NCI-H1694 treated with DMSO at 0.1 percent for 48 hours (cell line): ENCODE measurements at places on chromosomes 5 and 9.

DNA sequence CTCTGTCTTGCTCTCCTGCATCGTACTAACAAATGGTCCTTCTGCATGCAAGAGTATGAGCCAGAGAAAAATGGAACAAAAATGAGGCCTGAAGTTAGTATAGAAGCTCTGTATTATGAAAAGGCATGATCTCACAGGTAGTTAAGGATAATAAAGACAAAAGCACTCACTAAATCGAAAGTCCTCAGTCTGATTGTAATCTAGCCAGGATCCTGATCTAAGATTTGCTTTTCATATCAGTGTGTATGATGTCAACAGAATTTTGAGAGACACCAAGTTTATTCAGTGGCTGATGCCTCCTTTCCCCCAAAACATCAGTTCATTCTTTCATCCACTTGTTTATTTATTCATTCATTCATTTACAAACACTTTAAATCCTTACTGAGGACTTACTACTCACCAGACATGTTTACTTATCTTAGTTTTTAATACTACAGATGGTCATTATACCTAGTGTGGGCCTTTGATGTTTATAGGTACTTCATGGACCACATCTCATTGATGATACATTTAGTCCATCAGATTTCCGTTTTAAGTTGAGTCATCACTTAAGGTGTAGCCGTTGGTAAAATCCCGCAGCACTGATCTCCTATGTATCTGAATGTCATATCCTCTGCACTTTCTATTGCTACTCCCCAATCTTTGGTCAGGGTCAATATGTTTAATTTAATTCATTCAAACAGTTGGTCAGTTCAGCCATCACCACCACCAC is 105.2 kb upstream of the DHFR start:
- DNase-seq: no peak

GRCh38 chr9:69120380-69121154 is 53.5 kb upstream of the TJP2 start:
- no peak for DNase-seq

DNA sequence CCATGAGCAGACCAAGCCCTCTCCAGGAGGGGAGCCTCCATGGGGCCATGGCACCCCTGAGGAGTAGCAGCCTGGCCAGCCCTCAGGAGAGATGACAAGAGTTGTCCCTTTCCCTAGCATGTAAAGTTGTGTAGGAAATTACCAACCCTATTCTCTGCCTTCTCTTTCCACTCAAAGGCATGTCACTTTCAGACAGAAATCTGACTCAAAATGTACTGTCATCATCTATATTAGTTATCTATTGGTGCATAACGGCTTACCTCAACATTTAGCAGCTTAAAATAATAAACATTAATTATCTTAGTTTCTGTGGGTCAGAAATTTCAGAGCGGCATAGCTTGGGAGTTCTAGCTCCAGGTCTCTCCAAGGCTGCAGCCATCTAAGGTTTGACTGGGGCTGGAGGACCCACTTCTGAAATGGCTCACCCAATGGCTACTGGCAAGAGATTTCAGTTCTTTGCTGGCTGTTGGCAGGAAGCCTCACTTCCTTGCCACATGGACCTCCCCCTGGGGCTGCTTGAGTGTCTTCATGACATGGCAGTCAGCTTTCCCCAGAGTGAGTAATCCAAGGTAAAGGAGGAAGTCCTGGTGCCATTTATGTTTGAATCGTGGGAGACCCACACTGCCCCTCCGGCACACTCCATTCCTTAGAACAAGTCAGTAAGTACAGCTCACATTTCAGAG is 632.3 kb downstream of the CCDC171 start:
- no peak for DNase-seq

DNA sequence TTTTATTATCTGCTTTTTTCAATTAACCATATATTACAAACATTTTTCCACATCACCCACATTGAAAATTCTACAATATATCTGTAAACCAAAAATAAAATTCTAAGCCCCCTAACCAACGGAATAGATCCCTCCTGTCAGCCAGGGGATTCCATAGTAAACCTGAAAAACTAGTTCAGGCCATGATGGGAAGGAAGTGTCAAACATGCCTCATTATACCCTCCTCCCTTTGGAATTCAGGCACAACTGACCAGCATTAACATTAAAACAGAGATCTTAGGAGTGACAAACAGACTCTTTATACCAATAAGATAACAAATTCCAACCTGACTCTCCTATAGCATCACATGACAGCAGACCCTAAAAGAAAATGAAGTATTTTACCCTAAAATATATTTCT is 113.7 kb upstream of the DMRT1 start:
- no peak for DNase-seq

- DNase-seq: no peak
These were observed 76.2 kb upstream of the NTRK2 start for GRCh38 chr9:84593352-84593751.

GRCh38 chr9:124666642-124667041 is 104.5 kb downstream of the NR6A1 start:
- no peak for DNase-seq

GRCh38 chr5:57931807-57932206 is 449.2 kb upstream of the ACTBL2 start:
- DNase-seq: no peak

- DNase-seq: peak; percentile 55
These were observed at the start of gene RNF130 for GRCh38 chr5:180071531-180072255. TSS of gene RNF130 (minus strand) at chr5:180071759. CDS start at chr5:180071702, 57 bp downstream.

- no peak for DNase-seq
These were observed 16.2 kb downstream of the PCDH12 start for GRCh38 chr5:141941779-141942178.

DNA sequence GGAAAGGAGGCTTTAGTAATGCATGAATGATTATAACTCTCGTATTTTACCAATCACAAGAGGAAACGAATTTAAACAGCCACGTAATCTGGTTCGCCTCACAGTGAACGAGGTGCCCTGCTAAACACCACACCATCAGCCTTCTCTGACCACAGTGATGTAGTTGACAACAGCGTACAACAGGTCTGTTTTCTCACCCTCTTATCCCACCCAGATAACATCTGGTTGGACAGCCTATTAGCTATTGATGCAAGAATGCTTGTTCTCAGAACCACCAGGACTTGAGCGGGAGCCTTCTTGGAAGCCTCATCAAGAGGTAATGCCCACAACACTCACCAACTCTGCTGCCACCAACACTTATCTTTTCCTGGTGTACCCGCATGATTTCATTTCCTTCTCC is 23.3 kb downstream of the SLC1A3 start:
- no peak for DNase-seq

GRCh38 chr5:78792345-78793055 is 143.9 kb upstream of the LHFPL2 start:
- DNase-seq: no peak

DNA sequence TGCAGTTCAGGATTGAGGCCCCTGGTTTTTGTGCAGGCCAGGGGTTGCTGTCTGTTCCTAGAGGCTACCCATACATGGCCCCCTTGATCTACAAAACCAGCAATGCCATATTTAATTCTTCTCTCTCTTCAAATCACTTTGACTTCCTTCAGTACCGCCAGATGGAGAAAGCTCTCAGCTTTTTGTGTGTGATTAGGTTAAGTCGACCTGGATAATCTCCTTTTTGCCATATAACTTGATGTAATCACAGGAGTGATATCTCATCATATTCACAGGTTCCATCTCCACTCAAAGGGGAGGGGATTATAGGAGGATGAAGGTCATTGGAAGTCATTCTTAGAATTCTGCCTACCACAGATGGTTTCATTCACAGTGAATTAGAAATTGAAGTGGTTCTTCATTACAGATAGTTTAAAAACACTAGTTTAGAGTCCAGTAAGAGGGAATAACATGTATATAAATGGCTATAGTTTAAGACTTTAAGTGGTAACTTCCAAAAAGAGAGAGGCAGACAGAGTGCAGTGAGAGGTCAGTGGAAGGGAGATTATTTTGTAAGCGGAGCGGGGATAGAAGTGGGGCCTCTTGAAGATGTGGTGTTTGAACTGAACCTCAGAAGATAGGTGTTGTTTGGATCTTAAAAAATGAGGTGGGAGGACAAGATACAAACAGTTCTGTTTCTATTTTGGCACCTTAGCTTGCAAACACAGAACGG is 85.9 kb downstream of the GALNT10 start:
- DNase-seq: no peak

DNA sequence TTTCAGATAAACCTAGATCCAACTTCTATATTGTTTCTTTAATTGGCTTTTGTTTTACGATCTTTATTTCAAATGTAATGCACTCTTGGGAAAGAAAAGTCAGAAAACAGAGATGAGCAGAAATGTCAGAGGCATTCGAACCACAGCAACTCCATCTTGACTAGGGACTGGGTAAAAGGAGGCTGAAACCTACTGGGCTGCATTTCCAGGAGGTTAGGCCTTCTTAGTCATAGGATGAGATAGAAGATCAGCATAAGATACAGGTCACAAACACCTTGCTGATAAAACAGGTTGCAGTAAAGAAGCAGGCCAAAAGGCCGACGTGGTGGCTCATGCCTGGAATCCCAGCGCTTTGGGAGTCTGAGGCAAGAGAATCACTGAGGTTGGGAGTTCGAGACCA is 30.5 kb upstream of the DAPK1 start:
- DNase-seq: no peak

GRCh38 chr9:93009337-93010015 is 49.0 kb upstream of the SUSD3 start:
- no peak for DNase-seq

GRCh38 chr5:78912085-78912771 is 72.9 kb downstream of the ARSB start:
- peak; percentile 30 for DNase-seq

- DNase-seq: no peak
These were observed 10.7 kb upstream of the CERCAM start for GRCh38 chr9:128409978-128410377.

DNA sequence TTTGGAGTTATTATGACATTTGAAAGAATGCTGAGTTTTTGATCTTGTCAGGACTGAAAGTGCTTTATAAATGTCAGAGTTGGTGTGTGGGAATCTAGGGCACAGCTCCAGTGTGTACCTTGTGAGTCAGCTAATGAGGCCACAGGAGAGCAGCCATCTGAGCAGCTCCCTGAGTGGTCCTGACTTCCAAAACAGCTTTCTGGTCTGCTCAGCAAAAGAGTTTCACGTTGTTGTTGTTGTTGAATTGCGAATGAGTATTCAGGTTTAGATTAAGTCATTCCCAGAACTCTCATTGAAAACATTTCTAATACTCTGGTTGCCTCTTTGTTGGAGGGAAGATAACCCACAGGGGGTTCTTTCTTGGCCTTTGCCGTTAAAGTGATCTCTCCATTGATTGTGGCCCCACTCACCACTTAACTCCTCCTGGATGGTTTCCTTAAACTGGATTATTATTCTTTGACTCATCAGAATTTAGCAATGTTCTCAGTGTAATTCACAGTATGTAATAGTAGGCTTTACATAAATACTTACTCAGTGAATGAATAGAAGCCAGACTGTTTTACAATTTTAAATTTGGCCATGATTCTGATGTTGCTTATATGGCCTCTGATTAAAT is 125.1 kb upstream of the SGCD start:
- no peak for DNase-seq

GRCh38 chr5:166281433-166281832 is 2010.0 kb upstream of the WWC1 start:
- DNase-seq: no peak

GRCh38 chr5:140791089-140791488 is 3.6 kb upstream of the PCDHA2 start:
- no peak for DNase-seq

GRCh38 chr5:57441557-57441956 is 41.1 kb downstream of the ACTBL2 start:
- no peak for DNase-seq

- no peak for DNase-seq
These were observed 288.0 kb upstream of the IRX4 start for GRCh38 chr5:2170761-2171160.

DNA sequence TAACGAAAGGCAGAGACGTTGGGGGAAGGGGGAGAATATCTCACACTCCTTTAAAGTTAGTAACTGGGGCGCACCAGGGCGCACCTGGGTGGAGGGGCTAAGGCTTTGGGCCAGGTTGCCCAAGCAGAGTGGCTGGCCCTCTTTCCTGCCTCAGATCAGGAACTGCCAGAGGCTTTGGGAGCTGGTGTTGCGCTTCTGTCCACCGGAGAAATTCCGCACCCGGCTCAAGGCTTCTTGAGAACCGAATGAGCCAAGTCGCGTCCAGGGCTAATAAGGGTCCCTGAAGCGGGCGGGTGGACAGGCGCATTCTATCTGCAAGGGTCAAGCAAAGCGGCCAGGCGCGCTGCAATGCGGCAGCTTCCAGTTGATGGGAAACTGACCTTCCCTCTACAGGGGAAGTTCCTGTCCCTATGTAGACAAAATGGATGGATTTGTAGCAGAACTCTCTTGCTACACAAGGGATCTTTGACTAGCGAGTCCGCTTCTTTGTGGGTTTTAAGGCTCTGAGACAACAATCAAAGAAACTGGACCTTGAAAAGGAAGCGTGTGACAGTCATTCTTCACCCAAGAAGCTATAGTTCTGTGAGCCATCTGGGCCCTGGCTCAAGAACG is 5.5 kb downstream of the PAX5 start:
- DNase-seq: no peak

- no peak for DNase-seq
These were observed 1387.7 kb downstream of the MAT2B start for GRCh38 chr5:164893071-164893470.

GRCh38 chr5:110496276-110496675 is 230.2 kb downstream of the TMEM232 start:
- no peak for DNase-seq
